ENCODE measurements at places on chromosomes 5 and 9.

DNA sequence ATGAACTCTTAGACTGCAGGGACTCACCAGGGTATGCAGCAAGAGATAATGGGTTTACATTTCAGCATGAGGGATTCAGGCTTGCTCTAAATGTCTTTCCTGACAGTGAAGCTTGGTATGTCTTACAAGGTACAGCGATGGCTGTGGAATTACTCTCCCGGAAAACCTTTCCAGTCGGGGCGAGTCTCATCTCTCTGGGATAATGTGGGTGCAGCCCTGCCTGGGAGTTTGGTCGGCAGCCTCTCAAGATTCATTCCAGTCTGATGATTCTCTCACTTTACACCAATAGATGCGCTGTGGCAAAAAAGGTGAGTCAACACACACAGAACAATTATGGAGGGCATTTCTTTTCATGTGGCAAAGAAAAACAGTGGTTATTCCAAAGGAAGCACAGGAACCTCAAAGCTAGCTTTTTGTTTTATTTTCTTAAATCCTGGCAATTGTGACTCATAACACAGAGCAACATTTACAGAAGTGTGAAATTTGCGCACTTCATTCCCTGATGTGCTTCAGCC lies 190.3 kb downstream of the DCP2 start:
- peak; percentile 81 for ATAC-seq

DNA sequence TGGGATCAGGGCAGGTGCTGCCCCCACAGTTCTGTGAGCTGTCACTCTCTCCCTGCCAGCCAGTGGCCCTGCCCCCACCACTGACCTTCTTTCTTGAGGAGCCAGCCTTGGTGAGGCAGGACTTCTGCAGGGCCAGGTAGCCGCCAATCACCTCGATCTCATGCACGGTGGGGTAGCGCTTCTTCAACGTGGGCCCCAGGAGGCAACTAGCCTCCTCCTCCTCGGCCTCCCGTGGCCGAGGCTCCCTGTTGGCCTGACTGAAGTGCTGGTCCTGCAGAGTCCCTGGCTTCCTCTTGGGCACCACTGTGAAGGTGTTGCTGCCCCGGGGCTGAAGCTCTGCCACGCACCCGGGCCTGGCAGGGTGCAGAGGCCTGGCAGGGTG lies 1.6 kb downstream of the TPRN start:
- ATAC-seq, result no peak

DNA sequence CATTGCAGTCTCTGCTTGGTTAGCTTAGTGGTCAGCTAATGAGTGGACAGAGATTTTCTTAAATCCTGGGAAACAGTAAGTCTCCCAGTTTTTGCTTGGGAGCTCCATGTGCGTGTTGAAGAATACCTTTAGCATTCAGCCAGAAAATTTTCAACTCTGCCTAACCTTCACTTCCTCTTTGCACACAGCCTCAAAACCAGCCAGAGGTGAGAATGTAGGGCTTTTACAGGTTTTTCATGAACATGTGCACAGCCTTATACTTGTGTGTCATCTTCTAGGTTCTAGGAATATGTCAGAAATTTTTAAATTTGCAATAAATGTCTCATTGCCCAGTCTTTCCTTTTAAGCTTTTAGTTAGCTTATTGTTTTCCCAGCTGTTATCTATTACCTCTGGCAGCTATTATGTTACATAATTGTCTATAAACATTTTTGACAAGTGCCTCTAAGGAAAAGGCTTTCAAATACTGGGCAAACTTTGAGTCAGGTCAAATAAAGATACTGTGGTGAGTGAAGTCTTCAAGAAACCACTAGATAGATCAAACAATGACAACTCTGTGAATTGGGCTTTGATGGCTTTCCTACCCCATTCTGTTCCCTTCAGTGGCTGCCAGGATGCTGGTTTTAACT lies 12.7 kb downstream of the ADGRV1 start:
- ATAC-seq, result no peak

DNA sequence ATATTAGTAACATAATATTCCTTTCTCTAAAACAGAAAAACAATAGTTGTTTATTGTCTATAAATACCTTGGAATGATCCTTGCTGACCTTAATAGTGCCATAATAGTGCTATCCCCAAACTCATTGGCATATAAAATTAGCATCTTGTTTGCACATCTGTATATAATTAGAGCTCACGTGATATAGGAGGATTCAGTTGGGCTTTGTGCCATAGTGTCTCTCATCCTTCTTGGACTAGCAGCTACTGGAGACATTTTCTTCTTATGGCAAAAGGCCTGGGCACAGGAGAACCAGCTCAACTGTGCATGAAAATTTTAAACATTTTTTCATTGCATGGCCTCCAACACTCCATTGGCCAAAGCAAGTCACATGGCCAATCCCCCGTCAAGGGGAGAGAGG lies 342.5 kb downstream of the SPATA31D1 start:
- no peak for ATAC-seq

DNA sequence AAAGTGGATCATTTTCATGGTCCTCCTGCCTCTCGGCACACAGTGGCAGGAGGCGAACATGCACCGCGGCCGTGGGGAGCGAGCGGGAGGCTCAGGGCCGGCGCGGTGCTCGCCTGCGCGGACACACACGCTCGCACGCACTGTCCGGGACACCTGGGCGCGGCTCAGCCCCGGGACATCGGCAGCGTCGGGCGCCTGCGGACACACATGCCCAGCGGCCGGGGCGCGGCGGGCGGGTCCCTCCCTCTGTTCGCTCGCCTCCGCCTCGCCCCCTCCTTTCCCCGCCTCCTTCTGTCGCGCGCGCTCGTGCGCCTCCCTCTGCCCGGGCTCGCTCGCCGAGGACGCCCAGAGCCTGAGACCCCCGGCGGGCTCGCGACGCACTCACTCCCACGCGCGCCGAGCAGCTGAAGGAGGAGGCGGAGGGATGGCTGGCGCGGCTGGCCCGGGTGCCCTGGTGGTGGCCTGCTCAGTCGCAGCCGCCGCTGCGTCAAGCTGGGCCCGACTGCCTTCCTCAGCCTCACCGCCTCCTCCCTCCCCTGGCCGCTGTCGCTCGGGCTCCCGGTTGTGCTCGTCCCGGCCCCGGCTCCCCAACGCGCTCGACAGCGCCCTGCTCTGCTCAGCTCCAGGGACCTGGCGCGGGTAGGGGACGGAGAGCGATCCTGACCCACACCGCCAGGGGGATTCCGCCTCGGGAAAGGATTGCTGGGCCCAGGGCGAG lies at the start of gene FRMD3:
FRMD3 (minus strand) TSS at position 230 of the 718 bp plus-strand sequence; CDS start at position 60, 170 bp downstream.
- ATAC-seq, result peak; percentile 81

- no peak for ATAC-seq
Observed at GRCh38 chr5:24805230-24805629, 160.5 kb upstream of the CDH10 start.

- peak; percentile 28 for ATAC-seq
Observed at GRCh38 chr5:143074414-143074996, 304.3 kb downstream of the ARHGAP26 start.

- ATAC-seq, result peak; percentile 71
Observed at GRCh38 chr5:134958755-134959154, 9.0 kb upstream of the CATSPER3 start.

DNA sequence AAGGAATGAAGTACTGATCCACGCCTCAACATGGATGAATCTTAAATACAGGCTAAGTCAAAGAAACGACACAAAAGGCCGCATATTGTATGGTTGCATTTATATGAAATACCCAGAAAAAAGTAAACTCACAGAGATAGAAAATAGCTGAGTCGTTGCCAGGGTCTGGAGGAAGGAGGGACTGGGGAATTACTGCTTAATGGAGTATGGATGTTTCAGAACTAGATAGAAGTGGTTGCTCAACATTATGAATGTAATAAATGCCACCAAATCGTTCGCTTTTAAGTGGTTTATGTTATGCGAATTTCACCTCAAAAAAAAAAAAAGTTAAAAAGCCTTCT lies 784 bp upstream of the MSANTD3 start:
- no peak for ATAC-seq

DNA sequence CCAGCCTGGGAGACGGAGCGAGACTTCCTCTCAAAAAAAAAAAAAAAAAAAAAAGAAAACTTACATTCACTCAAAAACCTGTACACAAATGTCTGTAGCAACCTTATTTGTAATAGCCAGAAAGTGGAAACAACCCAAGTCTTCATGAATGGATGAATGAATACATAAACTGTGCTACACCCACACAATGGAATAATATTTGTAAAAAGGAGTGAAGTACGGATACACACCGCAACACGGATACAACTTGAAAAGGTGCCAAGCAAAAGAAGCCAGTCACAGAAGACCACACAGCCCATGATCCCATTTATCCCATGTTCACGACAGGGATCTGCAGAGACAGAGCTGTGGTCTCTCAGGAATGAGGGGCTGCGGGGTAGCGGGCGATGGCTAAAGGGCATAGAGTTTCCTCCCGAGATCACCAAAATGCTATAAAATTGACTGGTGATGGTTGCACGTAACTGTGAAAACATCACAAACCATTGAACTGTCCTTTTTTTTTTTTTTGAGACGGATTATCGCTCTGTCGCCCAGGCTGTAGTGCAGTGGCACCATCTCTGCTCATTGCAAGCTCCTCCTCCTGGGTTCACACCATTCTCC lies 76.2 kb upstream of the COL5A1 start:
- ATAC-seq, result no peak

DNA sequence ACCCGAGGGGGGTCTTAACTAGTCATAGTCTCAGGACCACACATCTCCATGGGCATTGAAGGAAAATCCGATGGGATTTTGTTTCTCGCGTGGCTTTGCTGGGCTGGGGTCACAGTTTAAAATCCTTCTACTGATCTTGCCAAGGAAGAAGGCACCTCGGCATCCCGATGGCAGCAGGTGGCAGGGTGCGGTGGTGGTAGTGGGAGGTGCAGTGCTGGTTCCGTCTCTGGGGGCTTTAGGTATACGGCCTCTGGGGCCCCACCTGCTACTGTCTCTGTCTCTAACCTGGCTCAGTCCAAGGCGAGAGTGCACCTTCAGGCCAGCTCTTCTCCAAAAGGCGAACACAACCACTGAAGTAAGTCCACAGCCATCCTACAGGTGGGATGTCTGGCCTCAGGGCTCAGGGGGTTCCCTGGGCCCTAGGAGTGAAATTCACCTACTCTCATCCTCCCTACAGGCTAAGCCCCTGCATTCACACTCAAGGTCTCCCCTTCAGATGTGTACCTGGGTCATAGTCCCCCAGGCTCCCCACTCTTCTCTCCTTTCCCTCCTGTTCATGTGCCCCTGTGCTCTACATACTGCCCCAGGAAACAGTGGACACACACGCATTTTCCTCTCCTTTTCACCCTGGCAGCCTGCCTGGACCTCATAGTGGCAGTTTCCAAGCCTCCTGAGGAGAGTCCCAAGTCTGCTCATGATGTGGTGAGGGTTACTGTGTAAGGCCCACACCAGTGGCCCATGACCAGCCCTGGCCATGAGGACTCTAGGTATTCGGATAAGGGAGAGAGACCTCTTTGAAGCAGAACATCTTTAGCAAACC lies 736 bp upstream of the FCN2 start:
- no peak for ATAC-seq

- ATAC-seq, result no peak
Observed at GRCh38 chr5:15555176-15555575, 55.2 kb downstream of the FBXL7 start.

GRCh38 chr5:132428147-132428482 lies 58.6 kb downstream of the SLC22A5 start:
- ATAC-seq, result no peak

GRCh38 chr5:73596705-73597328 lies 29.2 kb upstream of the ARHGEF28 start:
- no peak for ATAC-seq

DNA sequence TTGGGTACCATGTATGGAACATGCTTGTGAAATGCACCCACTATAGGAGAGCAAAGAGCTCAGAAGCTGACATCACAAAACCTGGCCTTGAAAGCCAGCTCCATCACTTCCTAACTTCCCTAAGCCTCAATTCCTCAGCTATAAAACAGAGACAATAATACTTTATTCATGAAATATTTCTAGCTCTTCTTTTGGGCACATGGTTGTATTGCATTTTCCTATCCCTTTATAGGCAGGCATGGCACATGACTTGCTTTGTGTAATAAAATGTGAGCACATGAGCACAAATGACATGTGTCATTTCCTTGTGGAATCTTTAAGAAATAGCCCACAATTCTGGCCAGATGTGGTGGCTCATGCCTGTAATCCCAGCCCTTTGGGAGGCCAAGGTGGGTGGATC lies 18.5 kb downstream of the ZNF366 start:
- no peak for ATAC-seq

DNA sequence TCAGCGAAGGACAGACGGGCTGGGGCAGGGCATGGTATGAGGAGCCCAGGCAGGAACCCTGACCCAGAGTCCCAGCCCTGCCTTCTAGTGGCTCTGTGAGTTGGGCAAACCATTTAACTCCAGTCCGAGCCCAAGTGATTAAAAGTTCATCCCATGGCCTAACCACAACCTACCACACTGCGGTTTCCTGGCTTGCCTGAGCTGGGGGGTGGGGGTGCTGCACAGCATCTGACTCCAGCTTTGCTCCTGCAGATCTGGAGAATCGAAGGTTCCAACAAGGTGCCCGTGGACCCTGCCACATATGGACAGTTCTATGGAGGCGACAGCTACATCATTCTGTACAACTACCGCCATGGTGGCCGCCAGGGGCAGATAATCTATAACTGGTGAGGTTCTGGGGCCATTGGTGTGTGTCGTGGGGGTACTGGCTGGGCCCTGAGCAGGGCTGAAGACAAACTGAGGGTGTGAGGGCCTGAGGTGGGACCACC lies 49.0 kb downstream of the STOM start:
- no peak for ATAC-seq

DNA sequence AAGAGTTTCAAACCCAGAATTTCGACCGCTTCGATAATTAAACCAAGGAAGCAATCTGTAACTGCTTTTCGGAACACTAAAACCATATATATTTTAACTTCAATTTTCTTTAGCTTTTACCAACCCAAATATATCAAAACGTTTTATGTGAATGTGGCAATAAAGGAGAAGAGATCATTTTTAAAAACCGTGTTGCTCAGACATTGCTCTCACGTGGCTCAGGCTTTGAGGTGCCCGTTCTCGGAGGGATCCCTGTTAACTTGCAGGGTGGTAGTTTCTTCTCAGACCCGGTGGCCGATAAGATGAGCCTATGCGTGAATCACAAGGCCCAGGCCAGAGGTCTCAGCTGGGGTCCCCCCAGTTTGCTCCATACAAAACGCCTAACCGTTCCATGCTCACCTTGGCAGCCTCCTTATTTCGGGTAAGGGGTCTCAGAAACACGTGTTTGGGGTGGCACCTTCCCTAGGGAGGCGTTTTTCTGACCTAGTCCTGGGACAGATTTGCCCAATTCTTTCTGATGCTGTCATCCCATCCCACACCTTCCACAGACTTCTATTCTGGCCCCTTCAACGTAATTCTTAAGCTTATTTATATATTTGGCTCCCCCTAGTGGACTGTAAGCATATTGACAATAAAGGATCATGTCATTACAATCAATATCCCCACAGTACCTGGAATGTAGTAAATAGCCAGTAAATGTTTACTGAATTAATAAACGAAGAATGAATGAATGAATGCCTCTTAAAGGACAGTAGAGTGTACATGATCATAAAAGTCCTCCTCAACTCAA lies 48.1 kb downstream of the THBS4 start:
- ATAC-seq, result peak; percentile 79

- no peak for ATAC-seq
Observed at GRCh38 chr9:70746760-70747159, 332.3 kb upstream of the KLF9 start.

- peak; percentile 55 for ATAC-seq
Observed at GRCh38 chr9:97874624-97875023, 21.6 kb downstream of the FOXE1 start.

Data from esophagus mucosa (tissue), 1 donor.